CD4-positive, alpha-beta T cell (primary cell): ENCODE measurements at places on chromosomes 7 and 10. TPM values are rescaled to one million over a fixed set of nuclear protein-coding genes. Genes with fewer than 3 reads are reported as not detected.

Gene VWC2
- total RNA-seq: not detected

Gene SVOPL
- total RNA-seq: not detected

Gene ADCY1
- total RNA-seq: 0.03 TPM

DNA sequence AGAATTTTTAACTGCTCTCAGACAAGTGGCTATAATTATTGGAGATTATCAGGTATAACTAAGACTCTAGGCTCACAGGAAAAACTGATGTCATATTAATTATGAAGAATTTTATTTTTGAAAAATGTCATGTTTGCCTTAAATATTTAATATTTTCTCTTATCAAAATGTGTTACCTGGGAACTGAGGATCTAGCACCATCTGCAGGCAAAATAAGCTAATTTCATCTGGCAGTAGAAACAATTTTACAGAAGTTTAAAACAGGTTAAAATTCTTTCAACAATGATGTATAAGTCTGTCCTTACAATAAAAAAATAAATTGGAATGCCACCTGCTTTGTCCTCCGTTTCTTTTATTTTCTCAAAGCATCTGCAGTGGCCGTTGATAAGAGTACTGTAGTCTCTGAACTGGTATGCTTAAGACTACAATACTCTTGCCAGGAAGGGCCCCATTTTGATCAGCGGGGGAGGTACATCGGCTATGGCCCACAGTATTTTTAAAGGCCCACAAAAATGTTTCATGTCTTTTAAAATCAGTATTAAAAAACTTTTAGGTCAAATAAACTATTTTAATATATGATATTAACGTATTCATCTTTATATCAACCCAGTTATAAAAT, 81.3 kb downstream of the VWDE start:
- DNase-seq: no peak
- H3K36me3 ChIP-seq: no peaks in the 10 kb centered on the region
- no peak overlapping the region for H3K4me3 ChIP-seq
- H3K27ac ChIP-seq: no peak overlapping the region
- H3K27me3 ChIP-seq: no peaks in the 10 kb centered on the region

DNA sequence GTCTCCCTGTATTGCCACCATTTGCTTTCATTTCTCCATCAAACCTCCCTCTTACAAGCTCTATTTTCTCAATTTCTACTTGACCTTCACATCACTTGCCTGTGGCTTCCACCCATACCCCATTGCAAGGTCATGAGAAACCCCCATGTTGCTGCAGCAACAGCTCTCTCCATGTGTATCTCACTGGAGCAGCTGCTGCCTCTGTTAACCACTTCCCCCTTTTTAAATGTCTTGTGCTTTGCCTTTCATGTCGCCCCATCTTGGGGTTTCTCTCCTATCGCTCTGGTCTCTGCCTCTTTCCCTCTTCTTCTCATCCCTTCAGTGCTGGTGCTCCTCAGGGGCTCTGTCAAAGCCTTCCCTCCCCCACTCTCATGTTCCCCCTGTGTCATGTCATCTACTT, 148.8 kb downstream of the CHN2 start:
- no peak overlapping the region for H3K27ac ChIP-seq
- H3K27me3 ChIP-seq: no peaks in the 10 kb centered on the region
- peak; percentile 15 for DNase-seq
- peaks cover 6% of the 10 kb centered on the region for H3K4me1 ChIP-seq
- H3K4me3 ChIP-seq: no peak overlapping the region

DNA sequence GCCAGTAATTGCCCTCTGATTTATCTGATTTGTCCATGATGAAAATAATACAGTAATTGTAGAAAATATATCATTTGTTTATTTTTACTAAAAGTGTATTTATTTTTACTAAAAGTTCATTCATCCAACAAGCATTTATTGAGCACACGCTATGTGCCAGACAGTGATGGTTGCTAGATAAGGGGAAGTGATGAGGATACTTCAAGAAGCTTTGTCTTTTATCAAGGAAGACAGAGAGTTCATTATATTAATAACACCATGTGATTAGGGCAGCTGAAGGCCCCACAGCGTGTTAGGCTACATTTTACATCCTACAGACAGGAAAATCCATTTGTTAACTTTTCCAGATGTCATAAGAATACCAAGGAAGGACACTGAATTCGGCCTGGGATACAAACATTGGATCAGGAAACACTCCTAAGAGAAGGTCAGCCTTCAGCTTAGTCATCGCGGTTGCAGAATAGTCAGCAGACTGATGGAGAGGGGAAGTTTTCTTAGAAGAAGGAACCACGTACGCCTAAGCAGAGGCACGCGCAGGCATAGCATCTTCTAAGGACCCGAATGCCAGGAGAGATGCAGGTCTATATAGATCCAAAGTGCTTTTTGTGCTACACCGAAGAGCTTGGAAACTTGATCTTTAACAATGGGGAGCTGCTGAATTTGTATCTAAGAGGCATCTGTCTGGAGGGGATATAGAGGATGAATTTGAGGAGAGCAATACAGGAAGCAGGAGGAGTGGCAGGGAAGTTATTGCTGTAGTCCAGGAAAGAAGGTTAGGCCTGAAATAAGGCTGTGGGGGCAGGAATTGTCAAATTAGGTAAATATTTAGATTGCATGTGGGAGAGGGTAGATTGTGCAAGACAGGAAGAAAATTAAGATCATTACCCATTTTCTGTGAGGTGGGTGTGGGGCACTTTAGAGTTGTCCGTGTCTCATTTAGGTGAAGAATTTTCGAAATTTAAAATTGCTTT, 85.7 kb downstream of the LRGUK start:
- no peaks in the 10 kb centered on the region for H3K36me3 ChIP-seq
- H3K27ac ChIP-seq: no peak overlapping the region
- H3K4me1 ChIP-seq: no peaks in the 10 kb centered on the region
- H3K4me3 ChIP-seq: no peak overlapping the region

DNA sequence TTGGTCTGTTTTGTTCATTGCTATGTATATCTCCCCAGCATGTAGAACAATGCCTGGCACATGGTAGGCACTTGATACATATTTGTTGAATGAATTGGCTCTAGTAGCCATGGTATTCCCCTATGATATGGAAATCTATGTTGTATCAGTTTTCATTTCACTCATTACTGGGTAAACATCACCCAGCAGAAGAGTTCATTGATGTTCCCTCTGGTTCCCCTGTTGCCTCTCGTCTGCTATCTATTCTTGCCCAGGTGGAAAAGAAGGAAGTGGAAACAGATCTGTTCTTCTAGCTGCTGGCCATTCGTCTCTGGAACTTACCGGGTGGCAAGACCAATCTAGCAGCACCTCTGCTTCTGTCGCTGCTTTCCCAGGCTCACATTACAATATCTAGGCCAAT, 71.5 kb downstream of the LRRC4 start:
- no peak for DNase-seq
- no peaks in the 10 kb centered on the region for H3K27me3 ChIP-seq
- no peak overlapping the region for H3K27ac ChIP-seq
- no peak overlapping the region for H3K4me3 ChIP-seq

DNA sequence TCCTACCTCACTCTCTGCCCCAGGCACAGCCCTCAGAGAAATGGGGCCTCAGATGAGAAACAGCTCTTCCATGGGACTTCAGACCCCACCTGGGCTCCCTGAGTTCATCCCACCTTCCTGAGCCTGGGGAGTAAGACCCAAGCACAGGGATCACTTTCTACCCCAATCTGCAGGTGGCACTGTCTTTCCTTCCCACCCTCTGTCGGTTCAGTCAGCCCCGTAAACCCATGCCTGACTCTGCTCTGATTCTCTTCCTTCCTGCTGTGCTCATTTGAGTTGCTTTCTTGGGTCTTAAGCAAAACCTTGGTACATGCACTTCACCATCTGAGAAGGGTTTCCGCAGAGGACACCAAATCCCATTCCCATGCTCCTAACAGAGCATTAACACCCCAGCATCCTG, 306.4 kb upstream of the CDC14C start:
- no peaks in the 10 kb centered on the region for H3K27me3 ChIP-seq
- H3K36me3 ChIP-seq: no peaks in the 10 kb centered on the region
- no peak overlapping the region for H3K27ac ChIP-seq
- H3K4me3 ChIP-seq: no peak overlapping the region

DNA sequence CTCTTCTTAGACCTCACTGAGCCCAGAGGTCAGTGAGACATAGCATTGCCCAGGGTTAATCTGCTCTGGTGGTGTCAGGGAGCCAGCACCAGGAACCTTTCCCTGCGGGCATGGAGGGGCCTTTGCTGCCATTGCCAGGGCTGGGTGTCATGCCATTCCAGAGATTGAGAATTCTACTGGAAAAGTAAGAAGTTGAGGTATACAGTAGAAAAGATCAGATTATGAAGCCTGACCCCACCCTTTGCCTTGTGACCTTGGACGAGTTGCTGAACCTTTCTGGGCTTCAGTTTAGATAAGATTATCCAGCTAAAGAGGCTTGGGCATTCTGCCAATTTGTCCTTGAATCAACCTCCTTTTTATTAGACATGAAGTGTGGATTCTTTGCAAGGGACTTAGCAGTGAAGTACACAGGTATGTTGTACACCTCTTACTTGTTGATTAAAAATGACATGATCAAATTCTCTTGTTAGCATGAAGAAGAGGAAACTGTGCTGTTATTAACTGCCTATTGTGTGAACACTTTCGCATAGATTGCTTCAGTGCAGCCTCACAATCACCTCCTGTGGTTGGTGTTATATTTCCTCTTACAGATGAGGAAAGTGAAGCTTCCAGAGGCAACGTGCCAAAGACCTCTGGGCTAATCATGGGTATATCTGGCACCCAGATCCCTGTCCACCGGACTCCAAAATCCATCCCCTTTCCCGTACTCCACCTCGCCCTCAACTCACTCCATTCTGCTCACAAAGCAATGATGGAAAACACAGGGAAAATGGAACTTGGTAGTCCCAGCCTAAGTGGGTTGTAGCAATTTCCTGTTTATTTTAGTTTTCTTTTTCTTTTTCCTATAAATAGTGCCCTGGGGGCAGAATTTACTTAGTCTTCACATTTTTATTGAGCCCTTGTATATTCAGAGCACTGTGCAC, 151.3 kb downstream of the CAMK1D start:
- no peaks in the 10 kb centered on the region for H3K36me3 ChIP-seq
- H3K4me1 ChIP-seq: peaks cover 18% of the 10 kb centered on the region
- no peak overlapping the region for H3K27ac ChIP-seq
- DNase-seq: no peak
- no peak overlapping the region for H3K4me3 ChIP-seq

GRCh38 chr7:78429878-78430277, 631.3 kb downstream of the PHTF2 start:
- no peaks in the 10 kb centered on the region for H3K4me1 ChIP-seq
- no peak for DNase-seq

DNA sequence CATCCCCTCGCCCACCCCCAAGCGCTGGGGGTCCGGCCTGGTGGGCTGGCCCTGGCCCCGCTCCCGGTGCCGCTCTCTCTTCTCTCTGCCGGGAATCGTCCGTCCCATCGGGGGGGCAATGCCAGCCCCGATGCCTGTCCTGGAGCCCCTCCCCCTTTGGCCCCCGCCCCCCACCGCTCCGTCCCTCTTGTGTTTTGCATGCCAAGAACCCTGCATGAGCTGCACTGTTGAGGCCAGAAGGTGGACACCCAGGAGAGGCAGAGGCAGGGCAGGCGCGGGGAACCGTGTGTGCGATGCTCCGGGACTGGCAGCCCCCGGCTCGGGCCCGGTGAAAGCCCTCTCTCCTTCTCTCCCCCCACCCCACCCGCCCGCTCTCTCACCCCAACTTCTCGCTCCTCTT, 22.1 kb upstream of the HSPB1 start:
- H3K4me1 ChIP-seq: peaks cover 16% of the 10 kb centered on the region
- no peak overlapping the region for H3K27ac ChIP-seq
- H3K4me3 ChIP-seq: no peak overlapping the region
- no peak for DNase-seq

GRCh38 chr7:101235050-101235449, 2.6 kb downstream of the CLDN15 start:
- H3K27ac ChIP-seq: no peak overlapping the region
- H3K4me1 ChIP-seq: peaks cover 3% of the 10 kb centered on the region
- peaks cover 37% of the 10 kb centered on the region for H3K36me3 ChIP-seq
- DNase-seq: no peak

DNA sequence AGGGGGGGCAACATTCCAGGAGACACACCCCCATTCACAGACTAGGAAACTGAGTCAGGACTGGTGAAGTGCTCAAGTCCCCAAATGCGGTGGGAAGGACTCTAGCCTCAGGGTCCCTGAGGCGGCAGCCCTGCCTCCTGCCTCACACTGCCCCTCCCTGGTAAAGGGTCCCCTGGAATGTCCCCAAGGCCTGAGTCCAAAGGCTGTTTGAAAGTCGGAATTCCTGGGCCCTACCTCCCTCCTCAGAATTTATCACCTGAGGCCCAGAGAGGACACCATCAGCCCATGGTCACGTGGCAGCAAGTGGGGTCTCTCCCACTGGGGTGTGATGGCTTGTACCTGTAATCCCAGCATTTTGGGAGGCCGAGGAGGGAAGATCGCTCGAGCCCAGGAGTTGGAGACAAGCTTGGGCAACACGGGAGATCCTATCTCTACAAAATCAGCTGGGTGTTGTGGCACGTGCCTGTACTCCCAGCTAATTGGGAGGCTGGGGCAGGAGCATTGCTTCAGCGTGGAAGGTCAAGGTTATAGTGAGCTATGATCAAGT, 110.3 kb upstream of the TNRC18 start:
- peaks cover 6% of the 10 kb centered on the region for H3K36me3 ChIP-seq
- DNase-seq: no peak
- H3K27me3 ChIP-seq: no peaks in the 10 kb centered on the region

GRCh38 chr7:134693256-134693655, 46.6 kb downstream of the BPGM start:
- no peaks in the 10 kb centered on the region for H3K36me3 ChIP-seq
- no peak overlapping the region for H3K27ac ChIP-seq
- no peaks in the 10 kb centered on the region for H3K27me3 ChIP-seq
- no peak overlapping the region for H3K4me3 ChIP-seq

DNA sequence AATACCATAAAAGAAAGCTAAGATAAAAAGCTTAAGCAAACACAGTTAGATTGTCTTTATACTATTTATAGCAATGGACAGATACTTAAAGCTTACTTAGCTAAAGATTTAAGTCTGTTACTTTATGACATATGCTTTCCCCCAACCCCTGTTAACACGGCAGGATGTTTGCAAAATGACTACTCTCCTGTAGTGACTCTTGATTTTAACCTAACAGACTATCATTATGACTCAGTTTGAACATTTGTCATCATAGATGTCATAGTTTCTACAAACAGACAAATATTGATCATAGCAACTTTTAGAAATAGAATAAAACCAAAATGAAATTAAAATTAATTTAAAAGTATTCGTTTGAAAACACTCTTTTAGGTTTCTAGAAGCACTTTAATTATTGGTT, 7.8 kb upstream of the COMMD3 start:
- H3K27me3 ChIP-seq: no peaks in the 10 kb centered on the region
- no peaks in the 10 kb centered on the region for H3K36me3 ChIP-seq
- H3K4me1 ChIP-seq: no peaks in the 10 kb centered on the region
- H3K4me3 ChIP-seq: no peak overlapping the region
- DNase-seq: no peak
